ENCODE measurements at places on chromosomes 1 and 21.

DNA sequence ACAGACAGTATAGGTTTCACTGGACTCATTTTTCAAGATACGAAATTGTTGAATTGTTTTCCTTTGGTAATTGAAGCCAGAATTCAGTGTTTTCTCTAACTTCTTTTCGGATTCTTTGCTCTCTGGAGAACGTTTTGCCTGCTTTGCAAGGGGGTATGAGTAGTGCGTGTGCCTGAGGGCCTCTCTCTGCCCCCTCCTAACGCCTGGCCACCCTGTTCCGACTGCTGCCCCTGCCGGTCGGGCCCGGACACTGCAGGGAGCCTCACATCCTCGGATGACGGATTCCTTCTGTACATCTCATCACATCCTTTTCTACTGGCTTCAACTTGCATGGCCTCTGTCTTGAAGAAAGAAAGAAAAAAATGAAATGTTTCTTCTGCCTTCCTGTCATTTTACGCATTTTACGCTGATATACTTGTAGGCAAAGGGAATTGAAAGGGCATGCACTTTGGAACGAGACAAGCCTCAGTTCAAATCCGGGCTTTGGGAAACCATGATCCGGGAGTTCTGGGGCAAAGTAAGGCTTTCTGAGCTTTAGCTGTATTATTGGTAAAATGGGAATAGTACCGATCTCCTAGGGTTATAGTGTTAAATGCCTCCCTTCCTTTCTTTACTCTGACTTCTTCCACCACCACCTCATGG, 65.1 kb downstream of the DISC1 start:
- no peak for DNase-seq

- no peak for DNase-seq
Observed at GRCh38 chr1:19140465-19140864, 69.6 kb downstream of the UBR4 start.

GRCh38 chr21:20024741-20025140, 973.5 kb upstream of the NCAM2 start:
- DNase-seq: no peak

GRCh38 chr21:43727519-43728153, 8.7 kb downstream of the PDXK start:
- DNase-seq: no peak

- no peak for DNase-seq
Observed at GRCh38 chr1:175865041-175865766, 121.8 kb upstream of the TNR start.

DNA sequence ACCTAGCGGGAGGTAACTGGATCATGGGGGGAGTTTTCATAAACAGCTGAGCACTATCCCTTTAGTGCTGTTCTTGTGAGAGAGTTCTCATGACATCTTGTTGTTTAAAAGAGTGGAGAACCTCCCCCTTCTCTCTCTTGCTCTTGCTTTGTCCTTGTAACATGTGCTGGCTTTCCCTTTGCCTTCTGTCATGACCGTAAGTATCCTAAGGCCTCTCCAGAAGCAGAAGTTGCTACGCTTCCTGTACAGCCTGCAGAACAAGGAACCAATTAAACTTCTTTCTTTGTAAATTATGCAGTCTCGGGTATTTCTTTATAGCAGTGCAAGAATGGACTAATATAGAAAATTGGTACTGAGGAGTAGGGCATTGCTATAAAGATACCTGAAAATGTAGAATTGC, 515.6 kb downstream of the NEGR1 start:
- no peak for DNase-seq

- DNase-seq: no peak
Observed at GRCh38 chr1:18400347-18401102, 80.2 kb upstream of the KLHDC7A start.

GRCh38 chr1:240402326-240402725, 209.6 kb downstream of the GREM2 start:
- no peak for DNase-seq
